ENCODE measurements at places on chromosomes 11 and 22. TPM values are rescaled to one million over a fixed set of nuclear protein-coding genes. Genes with fewer than 3 reads are reported as not detected.

Gene GAL
- not detected for total RNA-seq

- no peak for DNase-seq
Observed at GRCh38 chr11:36431429-36432092, 78.5 kb downstream of the TRAF6 start.

Gene CYTH4
- 130 TPM for total RNA-seq

Gene ASCL2
- not detected for total RNA-seq

Gene PDE3B
- 5.1 TPM for total RNA-seq

Gene TRIM22
- 32.5 TPM for total RNA-seq

Gene MICAL3
- 36.9 TPM for total RNA-seq

Gene MS4A6E
- total RNA-seq: not detected

- no peak for DNase-seq
Observed at GRCh38 chr22:32175683-32176644, 16.9 kb upstream of the C22orf42 start.

GRCh38 chr22:49355211-49355920, 472.3 kb downstream of the BRD1 start:
- no peak for DNase-seq

Gene PRG3
- not detected for total RNA-seq

Gene UPK3A
- total RNA-seq: not detected

GRCh38 chr11:90738799-90739198, 516.0 kb upstream of the CHORDC1 start:
- DNase-seq: no peak

- no peak for DNase-seq
Observed at GRCh38 chr22:43031617-43032016, 16.7 kb upstream of the PACSIN2 start.

Gene C11orf16
- total RNA-seq: not detected

- peak; percentile 78 for DNase-seq
Observed at GRCh38 chr22:38262051-38262795, 10.6 kb downstream of the TMEM184B start.

Gene OR6T1
- not detected for total RNA-seq

DNA sequence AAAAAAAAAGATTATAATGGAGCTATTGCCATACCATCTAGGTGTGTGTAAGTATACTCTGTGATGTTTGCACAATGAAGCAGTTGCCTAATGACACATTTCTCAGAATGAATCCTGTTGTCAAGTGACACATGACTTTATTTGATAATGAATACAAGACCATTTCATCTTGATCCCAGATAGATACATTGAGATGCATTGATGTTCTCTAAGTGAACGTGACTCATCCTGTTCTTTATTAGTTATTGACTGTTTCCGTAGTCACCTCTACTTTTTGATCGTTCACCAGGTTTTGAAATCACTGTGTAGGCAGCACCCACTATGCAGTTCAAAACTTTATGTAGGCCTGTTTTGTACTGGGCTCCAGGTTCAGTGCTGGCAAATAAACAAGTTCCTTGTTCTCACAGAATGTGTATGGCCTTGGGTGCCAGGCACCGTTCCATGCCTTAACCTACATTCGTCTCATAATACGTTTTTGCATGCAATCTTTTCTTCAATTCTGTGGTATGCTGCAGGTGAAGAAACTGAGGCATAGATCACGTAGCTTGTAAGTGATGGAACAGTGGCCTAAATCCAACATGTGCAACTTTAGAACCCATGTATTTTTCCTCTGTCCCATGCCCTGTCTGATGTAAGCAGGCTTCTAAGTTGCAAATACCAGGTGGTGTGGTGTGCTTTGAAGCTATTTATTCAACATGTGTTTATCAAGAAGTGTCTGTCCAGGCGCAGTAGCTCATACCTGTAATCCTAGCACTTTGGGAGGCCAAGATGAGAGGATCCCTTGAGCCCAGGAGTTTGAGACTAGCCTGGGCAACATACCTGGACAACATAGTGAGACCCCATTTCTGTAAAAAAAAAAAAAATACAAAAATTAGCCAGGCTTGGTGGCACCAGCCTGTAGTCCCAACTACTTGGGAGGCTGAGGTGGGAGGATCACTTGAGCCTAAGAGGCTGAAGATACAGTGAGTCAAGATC, 10.4 kb downstream of the SREBF2 start:
- DNase-seq: no peak

DNA sequence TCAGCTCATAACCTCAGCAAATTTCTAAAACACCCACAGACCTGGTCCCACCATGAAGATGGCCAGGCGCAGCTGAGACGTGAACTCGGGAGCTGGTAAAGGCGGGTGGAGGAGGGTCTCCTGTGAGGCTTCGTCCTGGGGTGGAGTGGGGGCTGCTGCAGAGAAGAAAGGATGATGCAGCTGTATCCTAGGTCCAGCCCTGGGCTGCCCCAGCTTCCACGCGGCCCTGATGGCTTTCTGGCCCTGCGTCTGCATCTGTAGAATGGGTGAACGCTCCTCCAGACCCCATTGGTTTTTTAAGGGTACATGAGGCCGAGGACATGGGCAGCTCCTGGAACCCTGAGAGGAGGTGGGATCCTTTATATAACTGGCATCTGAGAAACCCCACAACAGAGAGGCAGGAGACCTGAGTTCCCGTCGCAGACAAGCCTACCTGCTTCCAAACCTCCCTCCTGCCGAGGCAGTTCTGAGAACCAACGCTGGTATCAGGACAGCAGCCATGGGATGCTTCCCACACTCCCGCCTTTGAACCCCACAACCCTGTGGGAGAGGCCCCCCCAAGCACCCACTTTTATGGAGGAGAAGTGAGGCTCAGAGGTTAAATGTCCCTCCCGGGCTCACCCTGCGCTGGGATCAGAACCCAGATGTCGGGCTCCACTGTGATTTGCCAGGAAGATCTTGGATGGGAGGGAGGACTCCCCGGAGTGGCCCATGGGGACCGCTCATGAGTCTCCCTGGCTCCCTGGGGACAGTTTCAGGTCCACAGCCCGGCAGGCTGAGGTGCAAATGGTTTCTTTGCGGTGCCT, 55.2 kb upstream of the FGF3 start:
- peak; percentile 55 for DNase-seq

DNA sequence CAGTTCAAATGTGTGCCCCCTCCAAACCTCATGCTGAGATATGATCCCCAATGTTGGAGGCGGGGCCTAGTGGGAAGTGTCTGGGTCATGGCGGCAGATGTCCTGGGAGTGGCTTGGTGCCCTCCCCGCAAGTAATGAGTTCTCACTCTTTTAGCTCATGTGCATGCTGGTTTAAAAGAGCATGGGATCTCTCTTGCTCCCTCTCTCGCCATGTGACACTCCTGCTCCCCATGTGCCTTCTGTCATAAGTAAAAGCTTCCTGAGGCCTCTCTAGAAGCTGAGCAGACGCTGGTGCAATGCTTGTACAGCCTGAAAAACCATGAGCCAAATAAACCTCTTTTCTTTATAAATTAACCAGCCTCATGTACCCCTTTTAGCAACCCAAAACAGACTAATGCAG, 98.8 kb downstream of the SGSM3 start:
- no peak for DNase-seq

Gene APOA1
- total RNA-seq: 80.3 TPM

DNA sequence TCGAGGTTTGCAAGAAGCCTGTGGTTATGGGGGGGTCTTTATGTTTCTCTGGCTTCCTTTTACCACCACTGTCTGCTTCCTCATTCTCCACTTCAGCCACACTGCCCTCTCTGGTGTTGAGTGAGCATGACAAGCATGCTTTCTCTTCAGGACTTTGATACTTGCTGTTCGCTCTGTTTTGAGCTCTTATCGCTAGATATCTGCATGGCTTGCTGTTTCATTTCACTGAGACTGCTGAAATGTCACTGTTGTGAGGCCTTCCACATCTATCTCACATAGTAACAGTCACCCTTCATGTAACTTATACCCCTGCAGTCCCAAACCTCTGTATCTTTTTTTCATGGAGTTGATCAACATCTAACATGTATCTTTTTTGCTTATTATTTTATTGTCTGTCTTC, 59.8 kb downstream of the TMEM135 start:
- DNase-seq: no peak

Gene CBX7
- 261 TPM for total RNA-seq

Gene VSIG2
- not detected for total RNA-seq

GRCh38 chr11:46048198-46048597, 73.1 kb downstream of the PHF21A start:
- no peak for DNase-seq

DNA sequence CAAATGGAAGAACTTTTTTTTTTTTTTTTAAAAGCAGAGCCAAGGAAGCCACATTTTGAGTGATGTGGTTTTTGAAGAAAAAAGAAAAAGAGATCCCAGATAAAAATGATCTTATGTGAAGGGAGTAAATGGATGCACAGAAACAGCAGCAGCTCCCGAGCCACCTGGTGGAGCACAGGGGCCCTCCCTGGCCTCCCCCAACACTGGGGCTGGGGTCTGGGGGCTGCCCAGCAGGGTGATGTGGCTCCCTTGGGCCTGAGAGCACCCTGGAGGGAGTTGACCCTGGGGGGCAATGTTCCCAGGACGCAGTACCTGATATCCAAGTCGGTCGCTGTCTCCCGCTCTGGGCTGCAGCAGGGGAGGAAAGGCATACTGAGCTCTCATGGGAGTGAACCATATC, 26.5 kb upstream of the KCNJ11 start:
- DNase-seq: no peak

Gene BSX
- not detected for total RNA-seq

DNA sequence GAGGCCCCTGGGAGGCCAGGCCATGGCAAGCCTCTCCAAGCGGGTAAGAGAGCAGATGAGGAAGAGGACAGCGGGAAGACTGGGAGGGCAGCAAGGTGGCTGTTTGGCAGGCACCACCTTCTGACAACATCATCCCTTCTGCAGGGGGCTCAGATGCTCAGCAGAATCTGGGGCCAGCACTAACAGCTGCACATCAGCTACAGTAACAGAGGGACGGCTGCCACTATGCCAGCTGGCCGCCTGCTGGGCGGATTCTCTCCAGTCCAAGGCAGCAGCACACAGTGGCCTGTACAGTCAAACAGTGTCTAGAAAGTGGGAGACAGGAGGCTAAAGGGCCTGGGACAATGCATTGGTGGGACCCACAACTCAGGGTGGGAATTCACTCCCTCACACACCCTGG, 10.7 kb upstream of the TXN2 start:
- DNase-seq: no peak

Gene GLYAT
- not detected for total RNA-seq

DNA sequence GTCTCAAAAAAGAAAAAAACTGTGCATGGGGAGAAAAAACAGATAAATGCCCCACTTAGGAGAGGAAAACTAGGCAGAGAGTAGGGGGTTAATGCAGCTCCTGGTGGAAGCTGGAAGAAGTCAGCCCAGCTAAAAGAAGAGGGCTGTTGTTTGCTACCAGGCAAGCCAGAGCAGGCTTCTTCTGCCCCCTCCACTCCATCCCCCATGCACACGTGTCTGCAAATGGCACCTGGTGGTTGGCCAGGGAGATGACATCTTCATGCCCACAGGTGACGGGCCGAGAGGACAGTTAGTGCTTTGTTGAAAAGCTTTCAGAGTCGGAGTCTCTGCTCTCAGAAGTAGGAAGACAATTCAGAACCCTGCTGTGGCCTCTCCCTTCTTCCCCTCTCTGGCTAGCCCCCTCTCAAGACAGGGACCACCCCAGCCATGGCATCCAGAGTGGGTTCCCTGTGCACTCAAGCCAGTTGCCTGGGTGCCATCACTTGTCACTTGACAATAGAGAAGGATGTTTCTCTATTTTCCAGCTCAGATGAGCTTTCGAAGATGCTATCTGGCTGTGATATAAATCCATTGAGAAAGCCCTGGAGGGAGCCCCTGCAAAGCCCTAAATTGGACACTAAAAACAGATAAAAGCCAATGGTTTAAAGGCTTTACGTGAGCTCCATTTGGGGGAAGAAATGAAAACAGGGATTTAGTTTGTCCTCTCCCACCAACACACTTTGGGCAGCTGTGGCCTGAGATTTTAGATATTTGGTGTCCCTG, 142.0 kb downstream of the TRIM29 start:
- no peak for DNase-seq

- DNase-seq: no peak
Observed at GRCh38 chr11:44443836-44444769, 121.4 kb upstream of the CD82 start.

DNA sequence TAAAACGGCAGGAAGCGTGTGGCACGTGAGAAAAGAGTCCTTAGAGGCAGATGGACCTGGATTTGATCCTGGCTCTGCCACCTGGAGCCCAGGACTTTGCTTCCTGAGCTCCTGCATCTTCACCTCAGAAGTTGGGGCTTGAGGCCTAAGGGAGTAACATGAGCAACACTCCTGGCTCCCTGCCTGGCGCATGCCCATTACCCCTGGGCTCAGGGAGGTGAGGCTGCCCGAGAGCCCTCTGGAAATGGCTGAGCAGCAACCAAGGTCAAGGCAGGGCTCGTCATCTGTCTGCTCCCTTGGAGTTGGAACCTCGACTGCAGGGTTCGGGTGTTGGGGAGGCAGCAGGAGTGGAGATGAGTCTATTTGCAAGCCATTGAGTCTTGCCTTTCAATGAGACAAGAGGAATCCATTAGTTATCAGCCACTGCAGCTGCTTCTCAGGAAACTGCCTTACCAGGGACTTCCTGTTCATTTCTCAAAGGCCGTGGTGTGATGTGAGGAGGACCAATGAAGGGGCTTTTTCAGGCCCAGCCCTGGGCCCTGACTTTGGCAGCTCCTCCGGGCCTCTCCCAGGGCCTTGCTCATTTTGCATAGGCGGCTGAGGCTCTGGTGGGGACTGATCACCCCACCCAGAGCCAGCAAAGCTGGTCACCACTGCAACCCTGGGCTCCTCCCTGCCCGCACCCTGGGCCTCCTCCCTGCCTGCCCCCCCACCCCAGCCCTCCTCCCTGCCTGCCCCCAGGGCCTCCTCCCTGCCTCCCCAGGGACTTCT, 6.4 kb downstream of the FADS2 start:
- DNase-seq: peak; percentile 84

DNA sequence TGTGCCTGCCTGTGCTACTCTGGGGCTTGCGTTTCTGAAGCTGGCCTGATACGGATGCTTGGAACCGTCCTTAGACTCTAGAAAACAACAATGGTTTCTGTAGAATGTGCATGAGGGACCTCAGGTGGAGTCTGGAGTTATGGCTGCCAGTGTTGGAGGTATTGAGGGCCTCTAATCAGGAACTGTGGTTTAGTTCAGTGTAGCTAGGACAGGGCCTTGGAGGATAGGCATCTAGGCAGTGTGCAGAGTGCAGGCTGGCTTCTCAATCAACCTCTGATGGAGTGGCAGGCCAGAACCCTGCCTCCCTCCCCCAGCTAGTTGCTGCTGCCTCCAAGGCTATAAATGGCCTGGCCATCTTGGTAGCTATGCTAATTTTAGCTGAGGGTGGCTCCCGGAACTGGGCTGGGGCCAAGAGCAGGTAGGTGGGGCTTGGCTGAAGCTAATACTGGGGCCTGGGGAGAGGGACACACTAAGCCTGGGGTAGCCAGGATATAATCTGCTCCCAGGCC, 4.0 kb downstream of the STIM1 start:
- no peak for DNase-seq

- no peak for DNase-seq
Observed at GRCh38 chr11:113505541-113506375, 30.6 kb upstream of the DRD2 start.

- no peak for DNase-seq
Observed at GRCh38 chr11:68380786-68381622, 68.6 kb downstream of the LRP5 start.

- no peak for DNase-seq
Observed at GRCh38 chr11:111566324-111566723, 25.8 kb downstream of the LAYN start.

All from ascending aorta (tissue), 2 donors.